Endothelial cell of umbilical vein (primary cell): ENCODE measurements at places on chromosomes 12 and 14. TPM values are rescaled to one million over a fixed set of nuclear protein-coding genes. Genes with fewer than 3 reads are reported as not detected.

GRCh38 chr12:46359667-46360280, 12.8 kb downstream of the SLC38A2 start:
- peaks cover 25% of the 10 kb centered on the region for H3K36me3 ChIP-seq
- peaks cover 12% of the 10 kb centered on the region for H3K4me1 ChIP-seq
- no peak overlapping the region for H3K4me3 ChIP-seq
- no peak for DNase-seq

GRCh38 chr12:6053541-6053940, 70.9 kb downstream of the VWF start:
- DNase-seq, result peak; percentile 51
- no peak overlapping the region for H3K4me3 ChIP-seq
- H3K36me3 ChIP-seq, result peaks cover 74% of the 10 kb centered on the region
- peaks cover 38% of the 10 kb centered on the region for H3K4me1 ChIP-seq

DNA sequence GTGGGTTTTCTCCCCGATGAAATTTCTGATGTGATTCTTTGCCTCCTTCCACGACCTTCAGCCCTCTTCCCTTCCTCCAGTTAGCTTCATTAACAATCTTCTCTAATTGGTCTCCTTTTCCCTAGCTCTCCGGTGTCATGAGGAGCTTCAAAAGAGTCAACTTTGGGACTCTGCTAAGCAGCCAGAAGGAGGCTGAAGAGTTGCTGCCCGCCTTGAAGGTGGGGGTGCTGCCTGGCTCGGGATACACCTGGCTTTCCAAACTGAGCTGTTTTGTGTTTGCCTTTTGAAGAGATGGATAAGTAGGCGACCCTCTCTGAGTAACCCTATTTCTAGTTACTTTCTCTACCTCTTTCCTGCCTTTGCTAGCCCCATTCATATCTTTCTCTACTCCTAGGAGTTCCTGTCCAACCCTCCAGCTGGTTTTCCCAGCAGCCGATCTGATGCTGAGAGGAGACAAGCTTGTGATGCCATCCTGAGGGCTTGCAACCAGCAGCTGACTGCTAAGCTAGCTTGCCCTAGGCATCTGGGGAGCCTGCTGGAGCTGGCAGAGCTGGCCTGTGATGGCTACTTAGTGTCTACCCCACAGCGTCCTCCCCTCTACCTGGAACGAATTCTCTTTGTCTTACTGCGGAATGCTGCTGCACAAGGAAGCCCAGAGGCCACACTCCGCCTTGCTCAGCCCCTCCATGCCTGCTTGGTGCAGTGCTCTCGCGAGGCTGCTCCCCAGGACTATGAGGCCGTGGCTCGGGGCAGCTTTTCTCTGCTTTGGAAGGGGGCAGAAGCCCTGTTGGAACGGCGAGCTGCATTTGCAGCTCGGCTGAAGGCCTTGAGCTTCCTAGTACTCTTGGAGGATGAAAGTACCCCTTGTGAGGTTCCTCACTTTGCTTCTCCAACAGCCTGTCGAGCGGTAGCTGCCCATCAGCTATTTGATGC, 797 bp downstream of the ESPL1 start:
- no peaks in the 10 kb centered on the region for H3K36me3 ChIP-seq
- no peak overlapping the region for H3K27ac ChIP-seq

GRCh38 chr12:15050659-15051058, 77.8 kb downstream of the PDE6H start:
- no peaks in the 10 kb centered on the region for H3K36me3 ChIP-seq
- no peaks in the 10 kb centered on the region for H3K4me1 ChIP-seq
- H3K27ac ChIP-seq, result no peak overlapping the region

- H3K4me3 ChIP-seq, result no peak overlapping the region
- no peaks in the 10 kb centered on the region for H3K27me3 ChIP-seq
- no peak overlapping the region for H3K27ac ChIP-seq
- H3K36me3 ChIP-seq, result no peaks in the 10 kb centered on the region
- no peak for DNase-seq
Observed at GRCh38 chr12:114274131-114274530, 131.8 kb downstream of the TBX5 start.

- H3K27ac ChIP-seq, result no peak overlapping the region
- DNase-seq, result no peak
- H3K27me3 ChIP-seq, result peaks cover 3% of the 10 kb centered on the region
- no peaks in the 10 kb centered on the region for H3K36me3 ChIP-seq
- H3K4me3 ChIP-seq, result no peak overlapping the region
Observed at GRCh38 chr14:32047791-32048190, 29.3 kb upstream of the ARHGAP5 start.

DNA sequence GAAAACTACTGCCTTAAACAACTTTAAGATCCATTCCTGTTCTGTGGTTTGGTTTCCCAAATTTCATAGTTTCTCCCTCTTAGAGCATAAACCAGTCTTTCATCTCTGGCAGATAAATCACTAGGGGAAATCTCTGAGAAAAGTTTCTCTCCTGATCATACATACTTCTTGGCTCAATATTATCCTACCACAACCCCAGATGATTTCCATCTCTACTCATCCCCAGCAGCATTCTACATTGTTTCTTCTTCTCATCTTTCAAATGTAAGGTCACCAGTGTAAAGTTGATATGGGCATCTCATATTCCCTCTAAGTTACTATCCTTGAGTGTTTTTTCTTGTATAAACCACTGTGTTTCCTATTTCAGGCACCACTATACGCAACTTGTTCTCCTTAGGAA, 45.9 kb upstream of the PLEKHG7 start:
- no peak overlapping the region for H3K27ac ChIP-seq
- H3K4me1 ChIP-seq, result no peaks in the 10 kb centered on the region
- H3K36me3 ChIP-seq, result no peaks in the 10 kb centered on the region
- no peak overlapping the region for H3K4me3 ChIP-seq
- peaks cover 5% of the 10 kb centered on the region for H3K27me3 ChIP-seq
- no peak for DNase-seq

DNA sequence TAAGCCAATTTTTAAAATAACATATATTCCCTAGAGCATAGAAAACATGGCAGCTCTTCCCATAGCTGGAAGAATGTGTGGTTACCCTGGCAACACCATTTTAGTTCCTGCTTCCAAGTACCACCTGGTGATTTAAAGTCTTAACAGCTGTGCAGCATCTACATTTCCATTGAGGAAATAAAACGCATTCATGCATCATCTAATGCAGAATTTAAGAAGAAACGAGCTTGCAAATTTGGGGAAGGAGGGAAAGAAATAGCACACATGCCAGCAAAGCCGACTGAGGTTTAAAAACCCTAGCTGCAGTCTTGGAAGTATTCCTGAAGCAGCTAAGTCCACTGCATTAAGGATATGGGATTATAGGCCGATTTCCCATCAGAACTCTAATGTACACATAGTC, 22.8 kb upstream of the SLC38A2 start:
- DNase-seq, result no peak
- no peaks in the 10 kb centered on the region for H3K27me3 ChIP-seq

- H3K36me3 ChIP-seq, result no peaks in the 10 kb centered on the region
- H3K4me1 ChIP-seq, result no peaks in the 10 kb centered on the region
- H3K27ac ChIP-seq, result no peak overlapping the region
- DNase-seq, result no peak
- no peaks in the 10 kb centered on the region for H3K27me3 ChIP-seq
Observed at GRCh38 chr12:75322464-75322863, 7.7 kb downstream of the CAPS2 start.

DNA sequence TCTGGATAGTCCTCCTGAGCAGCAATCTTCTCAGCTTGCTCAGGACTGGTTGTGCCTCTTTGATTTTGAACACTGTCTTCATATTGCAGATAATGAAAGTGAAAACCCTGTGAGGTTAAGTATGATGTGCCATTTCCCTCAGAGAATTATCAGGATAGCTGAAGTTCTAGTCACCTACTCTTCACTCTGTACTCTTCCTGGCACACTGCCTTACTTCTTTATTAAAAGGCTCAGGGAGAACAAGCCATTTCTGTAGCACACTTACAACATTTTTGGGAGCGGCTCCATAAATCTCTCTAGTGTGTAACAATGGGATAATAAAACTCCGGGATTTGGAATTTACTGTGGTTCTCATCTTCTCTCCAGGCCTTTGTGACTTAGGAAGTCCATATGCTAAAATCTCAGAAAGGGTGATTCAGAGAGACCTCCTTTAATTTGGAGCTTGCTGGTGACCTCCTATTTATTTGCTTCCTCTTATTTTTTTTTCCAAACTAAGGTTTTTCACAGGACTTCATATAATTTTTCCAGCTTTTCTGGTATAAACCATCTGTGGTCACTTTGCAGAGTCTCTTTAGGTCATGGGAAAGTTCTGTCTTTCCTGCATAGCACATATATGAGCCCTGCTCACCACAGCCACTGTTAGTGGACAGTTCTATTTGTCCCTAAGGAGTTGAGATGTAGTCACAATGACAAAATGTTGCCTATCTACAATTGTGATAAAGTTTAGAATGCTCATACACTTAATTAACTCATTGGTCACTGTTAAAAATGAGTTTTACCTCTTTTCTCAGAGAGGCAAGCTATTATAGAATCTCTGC, 53.5 kb upstream of the LDHB start:
- DNase-seq, result no peak
- no peaks in the 10 kb centered on the region for H3K27me3 ChIP-seq
- no peak overlapping the region for H3K4me3 ChIP-seq
- no peaks in the 10 kb centered on the region for H3K36me3 ChIP-seq
- no peaks in the 10 kb centered on the region for H3K4me1 ChIP-seq

- H3K36me3 ChIP-seq, result no peaks in the 10 kb centered on the region
- peak; percentile 74 for DNase-seq
- peak overlapping the region; percentile 69 for H3K27ac ChIP-seq
- peaks cover 24% of the 10 kb centered on the region for H3K4me1 ChIP-seq
Observed at GRCh38 chr14:50677527-50678063, 9.5 kb upstream of the SAV1 start.

DNA sequence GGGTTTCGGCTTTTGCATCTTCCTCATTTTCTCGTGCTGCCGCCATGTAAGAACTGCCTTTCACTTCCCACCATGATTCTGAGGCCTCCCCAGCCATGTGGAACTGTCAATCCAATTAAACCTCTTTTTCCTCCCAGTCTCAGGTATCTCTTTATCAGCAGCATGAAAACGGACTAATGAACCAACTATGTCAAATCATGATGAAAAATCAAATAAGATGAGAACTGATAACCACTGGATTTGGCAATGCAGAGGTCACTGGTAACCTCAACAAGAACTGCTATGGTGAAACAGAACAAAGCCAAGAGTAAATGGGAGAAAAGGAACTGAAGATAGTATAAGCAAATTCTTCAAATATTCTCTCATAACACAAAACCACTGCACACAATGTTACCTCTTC, 6.0 kb downstream of the EML5 start:
- no peaks in the 10 kb centered on the region for H3K4me1 ChIP-seq
- H3K27ac ChIP-seq, result no peak overlapping the region
- DNase-seq, result no peak
- no peak overlapping the region for H3K4me3 ChIP-seq
- H3K36me3 ChIP-seq, result no peaks in the 10 kb centered on the region
- H3K27me3 ChIP-seq, result peaks cover 18% of the 10 kb centered on the region

GRCh38 chr12:93539821-93540220, 32.7 kb upstream of the SOCS2 start:
- no peaks in the 10 kb centered on the region for H3K36me3 ChIP-seq
- H3K27ac ChIP-seq, result no peak overlapping the region
- H3K4me3 ChIP-seq, result no peak overlapping the region
- H3K27me3 ChIP-seq, result peaks cover 7% of the 10 kb centered on the region
- peaks cover 3% of the 10 kb centered on the region for H3K4me1 ChIP-seq

DNA sequence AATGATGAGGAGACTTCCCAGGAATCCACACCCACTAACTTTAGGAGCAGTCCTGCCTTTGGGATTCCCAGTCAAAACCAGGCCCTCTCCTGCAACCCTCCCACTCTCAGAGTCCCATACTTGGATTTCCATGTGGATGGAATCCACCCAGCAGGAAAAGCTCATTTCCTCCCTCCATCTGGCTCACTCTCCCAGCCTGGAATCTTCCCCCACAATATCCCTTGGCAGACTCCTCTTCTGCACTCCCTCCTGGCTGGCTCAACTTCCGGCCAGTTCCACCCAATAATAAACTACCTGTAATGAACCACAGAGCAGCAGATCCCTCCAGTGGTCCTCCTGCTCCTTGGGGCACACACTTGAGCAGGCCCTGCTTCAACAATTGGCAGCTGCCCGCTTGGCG, 102.8 kb upstream of the EGLN3 start:
- peak; percentile 53 for DNase-seq
- peaks cover 7% of the 10 kb centered on the region for H3K4me1 ChIP-seq

DNA sequence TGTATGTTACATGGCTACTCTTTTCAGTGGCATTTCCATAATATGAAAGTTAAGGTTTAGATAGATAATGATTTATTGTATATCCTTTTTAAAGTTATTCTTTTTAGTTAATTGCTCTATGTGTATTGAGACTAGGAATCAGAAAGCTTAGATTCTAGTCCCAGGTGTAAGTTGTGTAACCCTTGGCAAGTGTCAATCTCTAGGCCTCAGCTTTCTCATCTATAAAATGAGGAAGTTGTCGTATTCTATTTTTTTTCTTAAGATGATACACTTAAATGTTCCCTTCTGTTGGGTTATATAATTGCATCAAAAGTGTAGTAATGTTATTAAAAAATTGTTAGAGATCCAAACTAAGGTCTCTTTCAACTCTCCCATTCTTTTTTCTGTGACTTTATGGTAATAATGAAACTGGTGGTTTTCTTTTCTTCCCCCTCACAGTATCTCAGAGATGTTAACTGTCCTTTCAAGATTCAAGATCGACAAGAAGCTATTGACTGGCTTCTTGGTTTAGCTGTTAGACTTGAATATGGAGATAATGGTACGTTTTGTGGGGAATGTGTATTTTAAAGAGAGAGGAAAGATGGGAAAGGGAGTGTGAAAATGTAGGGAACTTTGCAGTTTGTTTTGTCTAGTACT, 4.1 kb downstream of the RTRAF start:
- no peak overlapping the region for H3K4me3 ChIP-seq
- H3K27me3 ChIP-seq, result no peaks in the 10 kb centered on the region
- peaks cover 14% of the 10 kb centered on the region for H3K4me1 ChIP-seq
- no peak overlapping the region for H3K27ac ChIP-seq

- no peaks in the 10 kb centered on the region for H3K36me3 ChIP-seq
- peak overlapping the region; percentile 80 for H3K4me3 ChIP-seq
- no peaks in the 10 kb centered on the region for H3K27me3 ChIP-seq
Observed at GRCh38 chr14:55192054-55192621, 753 bp upstream of the DLGAP5 start.

DNA sequence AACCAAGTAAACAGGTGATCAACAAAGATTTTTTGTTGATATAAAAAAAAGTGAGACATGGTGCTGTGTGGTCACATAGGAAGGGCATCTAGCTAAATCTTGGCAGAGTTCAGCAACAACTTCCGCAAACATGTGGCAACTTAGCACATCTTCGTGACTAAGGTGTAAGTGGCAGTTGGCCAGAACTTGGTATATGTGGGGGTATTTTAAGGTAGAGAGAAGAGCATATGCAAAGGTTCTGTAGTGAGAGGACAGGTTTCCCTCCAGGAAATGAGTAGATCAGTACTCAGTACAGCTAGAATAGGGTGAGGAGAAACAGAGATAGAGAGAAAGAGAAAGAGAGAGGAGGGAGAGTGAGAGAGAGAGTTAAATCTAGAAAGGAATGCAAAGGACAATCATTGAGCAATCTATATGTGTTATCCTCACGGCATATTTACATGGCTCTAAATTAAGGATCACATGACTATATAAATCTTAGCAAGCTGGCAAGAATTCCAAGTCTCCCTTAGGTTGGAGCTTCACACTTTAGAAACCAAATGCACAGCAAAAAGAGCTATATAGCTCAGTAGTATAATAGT, 227.7 kb upstream of the HMGA2 start:
- H3K36me3 ChIP-seq, result no peaks in the 10 kb centered on the region
- no peak for DNase-seq
- H3K4me1 ChIP-seq, result peaks cover 7% of the 10 kb centered on the region
- H3K4me3 ChIP-seq, result no peak overlapping the region
- H3K27ac ChIP-seq, result no peak overlapping the region

Gene MMP19
- 0.31 and 0.78 TPM in 2 replicates for total RNA-seq

Gene PRH2
- total RNA-seq, result not detected in 2 replicates

Gene CLEC1B
- total RNA-seq, result not detected in 2 replicates

Gene RHEBL1
- total RNA-seq, result 2.3 and 2.6 TPM in 2 replicates

Gene LHX5
- not detected in 2 replicates for total RNA-seq

Gene ADAM21
- total RNA-seq, result not detected in 2 replicates

Gene VEZT
- total RNA-seq, result 85.2 and 91.3 TPM in 2 replicates

Gene TMTC2
- total RNA-seq, result 5.9 and 7.8 TPM in 2 replicates

Gene TMEM233
- total RNA-seq, result not detected in 2 replicates

Gene TPI1
- 643 and 676 TPM in 2 replicates for total RNA-seq
